ENCODE measurements at places on chromosomes 5 and 9.

GRCh38 chr5:10896016-10896415 lies 135.0 kb upstream of the DAP start:
- DNase-seq = no peak

- DNase-seq = peak; percentile 33
These were observed 5.1 kb downstream of the GRK6 start for GRCh38 chr5:177431317-177432142.

GRCh38 chr5:91272858-91273257 lies 110.3 kb downstream of the ARRDC3 start:
- no peak for DNase-seq

DNA sequence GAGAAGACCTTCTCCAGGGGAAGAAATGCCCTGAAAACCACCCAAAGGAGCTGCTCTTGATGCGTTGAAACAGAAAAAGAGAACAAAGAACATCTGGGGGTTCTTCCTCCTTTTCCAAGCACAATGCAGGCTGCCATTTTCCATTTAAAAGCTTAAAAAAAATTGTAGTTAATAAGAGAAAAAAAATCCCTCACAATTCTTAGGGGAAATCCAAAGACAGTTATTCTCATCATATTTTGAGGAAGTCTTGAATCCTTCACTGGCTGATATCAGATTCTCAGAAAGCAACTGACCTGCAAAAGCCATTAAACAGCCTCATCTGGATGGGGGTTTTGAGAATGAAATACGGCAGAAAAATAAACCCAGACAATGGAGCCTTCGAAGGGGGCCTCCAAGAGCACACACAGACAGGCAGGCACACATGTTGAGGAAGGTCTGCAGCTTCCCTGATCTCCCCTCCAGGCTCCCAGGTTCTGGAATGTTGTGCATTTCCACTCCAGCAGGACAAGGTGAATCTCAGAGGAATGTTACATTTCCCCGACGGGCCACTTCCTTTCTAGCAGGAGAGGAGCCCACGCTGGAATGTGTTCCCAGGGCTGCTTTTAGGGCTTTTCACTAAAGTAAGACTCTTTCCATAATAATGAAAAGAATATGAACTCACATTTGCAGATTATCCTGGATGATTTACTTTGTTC lies 159.4 kb upstream of the S1PR3 start:
- no peak for DNase-seq

DNA sequence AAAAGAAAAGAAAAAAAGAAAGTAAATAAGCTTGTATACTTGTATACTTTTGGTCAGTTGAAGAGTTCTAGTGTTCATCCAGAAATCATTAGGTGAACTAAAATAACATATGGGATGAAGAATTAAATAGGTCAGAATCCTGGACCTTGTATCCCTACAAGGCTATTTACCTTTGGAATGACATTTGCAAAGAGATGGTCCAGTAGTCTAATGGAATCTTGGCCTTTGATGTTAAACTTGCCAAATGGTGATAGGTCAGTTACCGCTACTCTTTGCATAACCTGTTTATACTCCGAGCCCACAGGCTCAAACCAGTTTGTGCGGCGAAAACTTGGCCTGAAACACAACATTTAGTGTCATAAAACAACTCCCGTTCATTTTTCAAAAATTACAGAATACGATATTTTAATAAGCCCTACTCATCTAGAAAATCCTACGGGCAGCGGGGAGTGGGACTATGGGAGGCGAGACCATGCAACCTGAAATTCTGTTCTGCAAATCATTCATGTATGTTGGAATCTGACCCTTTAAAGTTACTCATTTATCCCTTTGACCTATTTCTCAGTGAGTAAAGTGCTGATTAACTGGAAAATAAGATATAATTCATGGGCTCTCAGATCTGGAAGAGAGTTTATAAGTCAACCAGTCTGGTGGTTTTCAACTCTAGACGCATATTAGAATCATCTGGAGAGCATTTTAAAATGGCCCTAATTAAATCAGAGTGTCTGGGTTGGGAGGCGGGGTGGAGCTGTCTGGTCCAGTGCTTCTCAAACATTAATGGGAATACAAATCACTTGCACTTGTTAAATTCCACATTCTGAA lies 38.6 kb downstream of the DMGDH start:
- DNase-seq = no peak

GRCh38 chr9:128145951-128146351 lies 3.3 kb upstream of the LCN2 start:
- no peak for DNase-seq

- DNase-seq = no peak
These were observed 12.6 kb downstream of the HK3 start for GRCh38 chr5:176886336-176887251.

DNA sequence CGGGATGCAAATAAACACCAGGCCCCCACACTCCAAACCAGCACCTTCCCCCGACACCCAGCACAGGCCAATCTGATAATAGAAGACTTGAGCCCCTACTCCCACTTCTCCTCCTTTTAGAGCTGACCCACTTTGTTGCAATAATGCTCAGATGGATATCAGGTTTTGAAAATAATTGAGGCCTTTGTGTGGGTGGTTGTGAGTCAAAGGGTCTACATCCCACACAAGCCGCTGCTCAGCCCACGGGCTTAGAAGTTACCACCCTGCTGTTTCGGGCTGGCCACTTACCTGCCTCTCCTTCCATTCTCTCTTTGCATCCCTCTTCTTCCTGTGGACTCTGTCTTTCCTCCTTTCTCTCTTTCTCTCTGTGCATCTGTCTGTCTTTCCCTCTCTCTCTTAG lies 36.2 kb upstream of the FOXI1 start:
- no peak for DNase-seq

- no peak for DNase-seq
These were observed 92.2 kb upstream of the CKMT2 start for GRCh38 chr5:81140943-81141342.

DNA sequence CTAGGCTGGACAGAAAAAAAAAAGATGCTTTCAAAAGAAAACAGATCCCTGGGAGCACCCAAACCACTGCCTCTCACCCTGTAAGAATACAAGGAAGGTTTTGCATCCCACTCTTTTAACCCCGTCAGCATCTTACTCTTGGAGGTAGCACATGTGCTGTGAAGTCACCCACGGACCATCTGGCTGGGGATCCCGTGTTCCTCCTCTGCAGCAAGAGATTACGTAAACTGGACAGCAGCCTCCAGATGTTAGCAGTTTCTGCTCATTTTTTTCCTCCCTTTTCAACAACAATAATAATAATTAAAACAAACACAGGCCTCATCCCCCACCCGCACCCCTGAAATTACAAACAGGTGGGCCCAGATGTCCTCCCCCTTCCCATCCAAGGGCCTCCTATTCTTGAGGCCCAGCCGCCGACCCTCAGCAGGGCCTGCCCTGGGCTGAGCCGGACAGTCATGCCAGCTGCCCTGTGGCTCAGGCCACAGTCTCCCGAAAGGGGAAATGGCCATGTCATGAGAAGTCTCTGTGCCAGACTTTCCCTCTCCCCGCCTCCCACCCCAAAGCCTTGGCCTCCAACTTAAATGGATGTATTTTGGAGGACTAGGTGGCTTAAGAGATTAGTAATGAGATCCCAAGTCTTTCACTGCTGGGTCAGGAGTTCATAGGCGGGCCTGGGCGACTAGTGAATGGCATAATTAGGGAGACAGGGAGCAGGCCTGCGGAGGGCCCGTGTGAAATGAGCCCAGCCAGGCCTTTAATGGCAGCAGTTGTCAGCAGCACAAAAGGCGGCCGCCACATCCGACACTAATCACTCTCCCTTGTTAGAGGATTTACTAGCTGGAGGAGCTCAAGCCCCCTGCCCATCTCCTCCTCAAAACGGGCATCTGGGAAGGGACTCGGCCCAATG lies 165.1 kb downstream of the PAPPA start:
- no peak for DNase-seq

DNA sequence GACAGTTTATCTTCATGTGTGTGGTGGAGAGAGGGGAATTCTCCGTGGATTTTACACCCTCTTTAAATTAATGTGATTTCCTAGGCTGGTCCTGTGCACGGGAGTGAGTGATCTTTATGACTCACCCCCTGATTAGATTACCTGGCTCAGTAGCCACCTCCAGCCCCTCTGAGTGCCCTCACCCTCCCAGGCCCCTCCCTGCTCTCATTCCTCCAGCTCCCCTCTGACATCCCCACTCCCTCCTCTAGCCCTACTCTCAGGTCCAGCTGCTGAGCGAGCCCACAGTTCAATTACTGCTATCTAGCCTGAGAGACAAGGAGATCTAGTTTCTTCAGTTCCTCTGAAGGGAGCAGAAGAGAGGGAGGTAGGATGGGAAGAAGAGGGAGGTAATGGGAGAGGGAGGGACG lies 61.8 kb upstream of the ARAP3 start:
- no peak for DNase-seq

Measured in stimulated activated CD4-positive, alpha-beta T cell treated with anti-CD3 and anti-CD28 coated beads, TNF-alpha, amount 100 ng/mL, for 4 hours (primary cell).